ENCODE measurements at places on chromosomes 3 and 15.

- peak; percentile 39 for DNase-seq
Measured at GRCh38 chr15:41512940-41513505, 604 bp downstream of the LTK start.

DNA sequence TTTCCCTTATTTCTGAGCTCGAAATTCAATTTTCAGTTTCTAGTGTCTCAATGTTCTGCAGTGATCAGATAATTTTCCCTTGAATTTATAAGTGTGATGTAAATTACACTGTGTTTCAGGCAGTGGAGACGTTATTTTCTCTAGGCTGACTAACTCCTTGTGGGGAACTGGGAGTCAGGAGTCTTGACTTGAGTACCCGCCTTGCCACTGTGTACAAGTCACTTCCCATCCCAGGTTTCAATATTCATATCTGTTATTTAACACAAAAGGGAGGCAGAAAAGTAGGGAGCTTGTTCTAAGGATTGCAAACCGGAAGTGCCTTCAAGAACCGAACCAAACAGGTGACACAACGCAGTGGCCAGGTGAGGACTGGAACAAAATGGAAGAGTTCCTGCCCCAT is 196.5 kb downstream of the MEX3B start:
- no peak for DNase-seq

- no peak for DNase-seq
Measured at GRCh38 chr3:120443626-120444123, 7.1 kb downstream of the FSTL1 start.

GRCh38 chr3:127736801-127737539 is 64.2 kb downstream of the ABTB1 start:
- DNase-seq: no peak

DNA sequence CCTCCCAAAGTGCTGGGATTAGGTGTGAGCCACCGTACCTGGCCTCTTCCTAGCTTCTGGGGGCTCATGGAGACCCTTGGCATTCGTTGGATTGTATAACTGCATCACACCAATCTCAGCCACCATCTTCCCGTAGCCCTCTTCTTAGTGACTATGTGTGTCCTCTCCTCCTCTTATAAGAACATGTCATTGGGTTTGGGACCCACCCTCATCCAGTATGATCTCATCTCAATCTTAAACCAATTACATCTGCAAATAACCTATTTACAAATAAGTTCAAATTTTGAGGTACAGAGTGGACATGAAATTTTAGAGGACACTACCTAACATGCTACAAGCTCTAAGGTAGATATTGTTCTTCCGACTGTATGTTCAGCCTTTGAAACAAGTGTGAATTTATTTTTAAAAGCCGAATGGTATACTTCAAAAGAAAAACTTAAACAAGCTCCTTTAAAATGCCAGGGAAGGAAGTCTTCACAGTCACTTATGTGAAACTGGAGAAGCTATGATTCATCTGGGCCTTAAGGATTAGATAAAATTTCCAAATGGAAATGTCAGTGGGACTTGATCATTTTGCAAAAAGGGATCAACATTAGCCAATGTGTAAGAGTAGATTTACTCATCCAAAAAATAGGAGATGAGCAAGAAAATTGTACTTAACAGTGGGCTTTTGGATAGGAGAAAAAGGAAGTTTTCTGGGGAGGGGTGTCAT is 225.7 kb downstream of the MEX3B start:
- DNase-seq: no peak

DNA sequence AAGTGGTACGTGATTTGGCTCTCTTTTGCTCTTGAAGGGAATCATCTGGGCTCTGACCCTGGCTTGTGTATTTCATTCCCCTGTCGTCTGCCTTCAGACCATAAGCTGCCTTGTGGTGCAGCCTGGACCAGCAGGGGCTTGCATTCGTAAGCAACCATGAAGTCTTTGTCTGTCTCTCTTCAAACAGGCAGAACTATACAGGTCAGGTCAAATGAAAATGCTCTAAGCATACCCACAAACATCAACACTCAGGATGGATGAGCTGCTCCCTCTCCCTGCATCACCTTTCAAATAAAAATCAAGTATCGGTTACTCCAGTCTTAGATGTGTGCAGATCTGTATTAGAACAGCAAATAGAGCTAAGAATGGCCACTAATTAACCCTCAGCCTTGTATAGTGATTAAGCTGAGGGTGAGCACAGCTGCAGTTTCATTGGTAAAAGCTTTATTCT is 268.6 kb upstream of the UBE2E1 start:
- no peak for DNase-seq

- peak; percentile 18 for DNase-seq
Measured at GRCh38 chr3:46864061-46864881, 1.0 kb upstream of the MYL3 start.

GRCh38 chr3:188084752-188085583 is 69.0 kb upstream of the LPP start:
- DNase-seq: no peak

- no peak for DNase-seq
Measured at GRCh38 chr15:38626443-38627050, 61.9 kb upstream of the RASGRP1 start.

- DNase-seq: peak; percentile 29
Measured at GRCh38 chr3:192819001-192819569, 91.7 kb upstream of the FGF12 start.

- no peak for DNase-seq
Measured at GRCh38 chr3:67686069-67686468, 31.7 kb upstream of the SUCLG2 start.

DNA sequence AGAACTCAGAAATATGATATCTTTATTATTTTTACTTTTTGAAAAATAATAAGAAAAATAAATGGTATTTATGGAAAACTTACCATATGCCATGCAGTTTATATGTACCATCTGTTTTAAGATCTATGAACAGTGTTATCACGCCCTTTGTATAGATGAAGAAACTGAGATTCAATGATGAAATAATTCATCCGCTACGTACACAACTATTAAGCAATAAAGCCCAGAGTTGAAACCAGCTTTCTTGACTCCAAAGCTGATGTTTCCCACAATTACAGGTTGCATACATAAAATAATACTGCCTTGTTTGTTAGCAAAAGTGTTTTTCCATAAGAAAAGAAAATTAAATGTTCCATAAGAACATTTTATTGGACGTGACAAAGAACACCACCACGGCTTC is 67.2 kb upstream of the BCL6 start:
- DNase-seq: no peak

DNA sequence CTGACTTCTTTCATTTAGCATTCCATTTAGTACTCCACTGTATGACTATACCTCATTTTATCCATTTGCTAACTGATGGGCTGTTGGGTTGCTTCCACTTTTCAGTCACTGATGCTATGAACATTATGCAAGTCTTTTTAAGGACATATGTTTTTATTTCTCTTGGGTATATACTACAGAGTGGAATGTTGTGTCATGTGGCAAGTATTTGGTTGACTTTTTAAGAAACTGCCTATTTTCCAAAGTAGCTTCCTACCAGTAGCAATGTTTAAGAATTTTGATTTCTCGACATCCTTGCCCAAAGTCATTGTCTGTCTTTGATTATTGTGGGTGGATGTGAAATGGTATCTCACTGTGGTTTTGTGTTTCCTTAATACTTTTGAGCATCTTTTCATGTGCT is 110.1 kb upstream of the TPM1 start:
- DNase-seq: no peak

GRCh38 chr15:82742134-82742533 is 32.5 kb upstream of the AP3B2 start:
- DNase-seq: no peak

DNA sequence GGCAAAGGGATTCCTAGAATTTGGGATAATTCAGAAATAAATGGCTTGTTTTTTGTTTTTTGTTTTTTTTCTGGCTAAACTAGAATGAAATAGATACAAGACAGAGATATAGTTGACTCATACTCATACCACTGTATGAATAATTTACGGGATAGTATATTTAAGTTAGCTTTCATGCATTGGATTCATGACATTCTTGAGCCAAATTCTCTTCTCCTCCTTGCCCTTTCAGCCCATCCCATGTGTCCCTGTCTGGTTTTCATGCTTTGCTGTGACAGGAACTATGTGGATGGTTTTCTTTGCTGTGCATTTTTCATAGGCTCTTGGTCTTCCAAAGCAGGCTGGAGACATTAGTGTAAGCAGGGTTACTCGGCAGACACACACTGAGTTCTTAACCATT is 66.6 kb upstream of the UMPS start:
- no peak for DNase-seq

- no peak for DNase-seq
Measured at GRCh38 chr3:20074226-20075063, 34.2 kb downstream of the KAT2B start.

- DNase-seq: no peak
Measured at GRCh38 chr3:67610458-67610857, 44.0 kb downstream of the SUCLG2 start.

GRCh38 chr3:37489355-37489754 is 315.0 kb upstream of the LRRFIP2 start:
- DNase-seq: no peak

DNA sequence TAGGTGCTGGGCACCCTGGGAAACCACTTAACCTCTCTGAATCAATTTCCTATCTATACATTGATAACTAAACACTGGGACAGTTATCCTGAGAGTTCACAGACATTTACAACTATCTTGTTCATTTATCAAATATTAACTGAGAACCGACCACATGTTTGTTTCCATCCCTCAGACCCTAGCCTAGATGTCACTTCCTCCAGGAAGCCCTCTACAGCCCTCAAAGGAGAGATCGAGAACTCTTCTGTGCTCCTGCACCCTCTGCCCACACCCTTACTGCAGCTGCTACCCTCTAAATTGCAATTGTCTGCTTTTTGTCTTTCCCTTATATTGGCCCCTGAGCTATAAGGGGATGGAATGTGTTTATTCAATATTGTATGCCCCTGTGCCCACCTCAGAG is 46.1 kb downstream of the SRGAP3 start:
- DNase-seq: no peak

GRCh38 chr3:106824856-106825255 is 552.4 kb upstream of the CCDC54 start:
- no peak for DNase-seq

DNA sequence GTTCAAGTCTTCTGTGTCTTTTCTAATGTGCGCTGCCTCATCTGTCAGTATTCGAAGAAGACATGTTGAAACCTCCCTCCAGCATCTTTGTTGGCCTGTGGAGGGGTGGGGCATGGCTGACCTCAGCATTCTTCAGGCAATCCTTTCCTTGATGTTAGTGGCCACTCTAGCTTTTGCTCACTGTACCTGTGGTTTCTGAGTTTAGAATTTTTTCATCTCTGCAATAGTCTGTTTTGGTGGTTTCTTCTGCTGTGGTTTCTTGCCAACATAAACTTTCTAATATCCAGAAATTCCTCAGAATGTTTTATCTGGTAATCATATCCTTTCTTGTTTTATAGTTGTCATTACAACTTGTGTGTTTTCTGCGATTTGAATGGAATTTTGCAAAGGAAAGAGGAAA is 251.3 kb upstream of the NR2E3 start:
- no peak for DNase-seq

GRCh38 chr3:61664105-61664482 is 102.7 kb downstream of the PTPRG start:
- DNase-seq: no peak

- no peak for DNase-seq
Measured at GRCh38 chr3:133572158-133573053, 1.1 kb upstream of the CDV3 start.

GRCh38 chr3:96760956-96761355 is 53.4 kb upstream of the EPHA6 start:
- no peak for DNase-seq

DNA sequence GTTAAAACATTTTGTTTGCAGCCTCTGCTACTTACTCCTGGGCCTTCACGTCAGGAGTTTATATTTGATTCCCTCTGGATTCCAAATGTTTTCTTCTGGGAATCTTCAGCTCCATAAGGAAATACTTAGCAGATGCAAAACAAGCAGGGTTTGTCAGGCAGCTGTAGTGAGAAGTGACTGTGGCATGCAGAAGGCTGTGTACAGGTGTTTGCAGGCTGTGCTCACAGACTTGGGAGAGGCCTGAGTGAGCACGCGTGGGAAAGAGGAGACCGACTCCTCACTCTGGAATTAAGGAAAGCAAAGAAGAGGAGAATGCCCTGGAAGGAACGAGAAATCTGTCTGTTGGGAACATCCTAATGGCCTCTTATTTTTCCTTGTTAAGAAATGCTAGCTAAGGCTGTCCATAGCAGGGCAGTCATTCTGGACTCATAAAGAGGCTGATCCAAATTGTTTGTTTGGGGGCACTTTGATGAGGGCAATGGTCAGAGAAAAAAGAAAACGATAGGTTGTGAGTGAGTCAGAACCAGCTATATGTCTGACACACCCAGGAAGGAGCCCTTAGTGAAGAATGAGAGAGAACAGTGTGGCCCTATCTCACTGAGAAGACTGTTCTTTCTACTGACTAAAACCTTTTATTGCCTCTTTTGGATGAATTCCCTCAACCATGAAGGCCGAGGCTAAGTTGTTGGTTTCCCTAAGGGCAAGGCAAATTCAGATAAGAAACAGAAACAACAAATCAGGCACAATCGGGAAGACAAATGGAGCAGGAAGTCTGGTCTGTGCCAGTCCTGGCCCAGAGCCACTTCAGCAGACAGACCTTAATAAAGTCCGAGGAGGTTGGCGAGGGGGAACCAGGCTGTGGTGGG is 82.6 kb downstream of the TGFBR2 start:
- DNase-seq: no peak

DNA sequence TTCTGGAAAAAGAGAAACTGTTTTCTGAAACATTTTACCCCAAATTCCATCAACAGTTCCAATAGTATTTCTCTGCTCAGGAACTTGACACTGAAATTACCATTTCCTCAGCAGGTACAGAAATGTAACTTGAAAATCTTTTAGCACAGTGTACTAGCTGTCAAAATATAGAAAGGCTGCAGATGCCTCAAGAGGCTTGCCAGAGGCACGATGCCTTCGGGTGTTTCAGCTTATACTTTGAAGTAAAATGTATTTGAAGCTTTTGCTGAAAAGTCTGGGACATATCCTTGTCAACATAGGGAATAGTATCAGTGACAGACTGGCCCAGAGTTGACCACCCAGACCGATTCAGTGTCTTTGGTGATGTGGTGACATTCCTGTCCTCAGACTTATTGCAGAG is 154.4 kb upstream of the CHRM5 start:
- DNase-seq: no peak

DNA sequence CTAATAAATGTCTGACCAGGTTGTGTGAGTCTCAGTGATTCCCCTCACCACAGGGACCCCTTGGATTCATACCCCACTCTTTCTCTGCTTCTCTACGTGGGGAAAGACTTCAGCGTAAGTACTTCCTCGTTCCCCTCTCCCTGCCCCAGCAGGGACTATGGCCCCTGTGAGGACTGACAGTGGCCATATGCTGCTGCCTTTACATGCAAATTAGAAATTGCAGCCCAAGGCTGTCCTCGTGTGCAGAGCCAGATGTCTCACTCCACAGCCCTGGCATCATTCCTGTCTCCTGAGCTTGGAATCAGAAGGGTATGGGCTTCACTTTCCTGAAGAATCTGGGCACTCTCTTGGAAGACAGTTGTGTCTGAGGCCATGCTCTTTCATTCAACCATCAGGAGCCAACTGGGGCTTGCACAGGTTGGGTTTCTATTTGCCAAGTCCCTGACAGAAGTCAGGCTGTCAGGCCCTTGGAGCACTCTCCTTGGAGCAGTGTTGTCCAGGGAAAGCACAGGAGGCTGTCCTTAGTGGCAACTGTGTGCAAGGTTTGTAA is 30.5 kb upstream of the IQCF2 start:
- DNase-seq: no peak
